ENCODE measurements at places on chromosomes 4 and X.

DNA sequence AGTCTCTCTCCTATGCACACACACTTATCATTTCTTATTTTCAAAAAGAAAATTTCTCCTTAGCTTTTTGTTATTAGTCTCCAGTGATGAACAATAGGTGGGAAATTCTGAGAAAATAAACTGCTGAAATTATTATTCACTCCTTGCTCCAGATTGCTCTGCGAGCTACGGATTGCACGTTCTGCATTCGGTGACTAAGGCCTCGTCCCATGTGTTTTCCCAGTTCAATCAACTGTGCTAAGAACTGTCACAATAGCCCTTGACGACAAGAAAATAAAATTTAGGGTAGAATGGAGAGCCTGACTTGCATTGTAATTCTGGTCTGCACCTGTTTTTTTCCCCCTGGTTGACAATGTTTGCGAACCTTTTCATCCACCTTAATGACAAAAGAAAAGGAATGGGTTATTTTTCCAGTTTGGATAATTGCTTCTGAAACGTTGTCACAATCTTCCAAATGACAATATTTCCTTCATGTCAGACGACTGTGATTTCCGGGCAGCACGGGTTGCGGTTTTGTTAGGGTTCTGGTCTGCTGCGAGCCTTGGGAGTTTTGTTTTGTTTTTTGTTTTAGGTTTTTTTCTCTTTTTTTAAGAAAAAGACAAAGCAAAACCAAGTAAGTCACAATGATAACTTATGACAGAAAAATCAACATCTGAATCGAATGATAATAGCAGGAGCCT is 124.5 kb upstream of the NOCT start:
- no peak for DNase-seq

DNA sequence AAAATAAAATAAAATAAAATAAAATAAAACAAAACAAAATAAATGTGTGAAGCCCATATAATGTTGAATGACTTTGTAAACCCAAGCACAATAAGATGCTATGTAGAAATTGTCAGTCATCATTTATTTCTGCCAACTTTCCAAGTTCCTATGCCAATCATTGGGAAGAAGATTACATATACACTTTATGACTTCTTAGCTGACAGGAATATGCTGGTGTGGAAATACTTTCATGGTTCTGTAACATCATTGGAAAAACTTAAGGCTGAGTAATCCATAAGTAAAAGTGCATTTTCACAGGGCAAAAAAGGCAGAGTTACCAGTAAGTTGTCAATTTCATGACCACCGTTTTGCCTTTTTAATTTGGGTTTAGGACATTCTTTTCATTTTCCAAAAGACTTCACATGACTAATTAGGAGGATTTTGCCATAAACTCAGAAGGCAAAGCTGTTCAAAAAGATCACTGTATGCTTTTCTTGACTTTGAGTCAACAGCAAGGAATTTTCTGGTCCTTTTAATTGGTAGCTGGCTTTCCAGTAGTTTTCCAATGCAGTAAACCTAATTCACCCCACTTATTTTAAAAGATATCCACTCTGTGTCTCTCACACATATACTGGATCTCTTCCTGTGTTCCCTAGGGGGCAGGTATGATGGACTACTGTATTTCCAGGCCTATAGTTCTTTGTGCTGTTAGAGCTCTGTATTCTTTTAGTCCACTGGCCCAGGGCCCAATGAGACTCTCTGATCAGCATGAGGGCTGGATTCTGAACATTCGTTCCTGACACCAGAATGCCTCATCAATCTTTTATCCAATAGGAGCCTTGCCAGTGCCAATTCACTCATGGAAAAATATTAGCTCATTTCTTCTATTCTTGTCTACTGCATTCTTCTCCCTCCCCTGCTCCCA is 26.2 kb upstream of the SCRG1 start:
- DNase-seq: no peak

- DNase-seq: no peak
Measured at GRCh38 chr4:73617256-73617655, 3.0 kb downstream of the RASSF6 start.

DNA sequence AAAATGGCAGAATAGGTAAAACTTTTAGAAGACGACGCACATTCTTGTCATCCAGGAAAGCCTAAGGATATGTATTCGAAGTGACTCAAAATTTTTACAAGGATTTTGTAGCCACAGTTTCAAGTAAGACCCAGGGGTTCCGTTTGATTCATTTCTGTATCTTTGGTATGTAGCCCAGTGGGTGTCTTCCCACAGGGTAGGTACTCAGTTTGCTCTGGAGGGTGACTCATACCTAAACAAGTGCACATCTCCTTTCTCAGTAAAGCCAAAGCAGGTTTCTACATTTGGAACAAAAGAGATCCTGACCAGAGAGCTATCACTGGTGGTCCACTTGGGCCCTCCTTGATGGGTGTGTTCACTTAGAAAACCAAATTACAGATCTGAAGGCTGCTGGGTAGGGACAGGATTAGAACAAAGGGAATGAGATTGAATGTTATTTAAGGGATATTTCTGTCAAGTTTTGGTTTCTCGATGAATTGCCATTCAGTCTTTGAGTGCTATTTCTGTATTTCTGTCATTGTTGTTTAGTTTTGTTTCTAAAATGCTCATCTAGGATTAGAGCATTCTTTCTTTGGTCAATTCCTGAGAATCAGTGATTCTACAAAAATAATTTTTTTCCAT is 56.1 kb downstream of the PLS3 start:
- DNase-seq: peak; percentile 87

DNA sequence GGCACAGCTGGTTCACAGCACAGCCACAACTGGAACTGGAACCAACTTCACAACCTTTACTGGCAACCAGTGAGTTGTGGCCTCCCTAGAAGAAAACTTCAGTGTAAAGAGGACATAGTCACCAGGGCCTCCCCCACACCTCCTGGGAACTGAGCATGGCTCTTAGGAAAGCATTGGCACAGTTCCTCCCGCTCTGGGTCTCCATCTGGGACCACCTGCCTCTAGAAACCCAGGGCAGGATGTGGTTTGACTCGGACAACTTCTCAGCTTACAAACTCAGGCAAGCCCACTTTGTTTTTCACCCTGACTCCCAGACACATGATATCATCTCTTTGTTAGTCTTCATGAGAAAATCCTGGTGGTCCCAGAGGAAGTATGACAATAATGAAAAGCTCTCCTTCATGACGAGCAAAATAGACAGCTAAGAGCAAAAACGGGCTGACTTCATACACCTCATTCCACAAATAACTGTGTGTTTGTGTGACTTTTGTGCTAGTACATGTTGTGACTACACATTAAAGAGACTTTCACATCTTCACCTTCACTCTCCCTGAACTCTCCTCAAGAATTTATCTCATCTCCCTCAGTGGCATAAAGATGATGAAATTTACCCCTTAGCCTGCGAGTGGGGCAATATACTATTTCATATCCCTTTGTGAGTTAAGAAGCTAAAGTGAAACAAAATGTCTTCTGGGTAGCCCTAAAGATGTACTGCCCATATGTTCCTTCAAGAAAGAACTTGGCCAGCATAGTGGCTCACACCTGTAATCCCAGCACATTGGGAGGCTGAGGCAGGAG is 75.4 kb downstream of the SH3KBP1 start:
- DNase-seq: peak; percentile 74

- DNase-seq: no peak
Measured at GRCh38 chr4:140076307-140076706, 77.7 kb downstream of the MAML3 start.

DNA sequence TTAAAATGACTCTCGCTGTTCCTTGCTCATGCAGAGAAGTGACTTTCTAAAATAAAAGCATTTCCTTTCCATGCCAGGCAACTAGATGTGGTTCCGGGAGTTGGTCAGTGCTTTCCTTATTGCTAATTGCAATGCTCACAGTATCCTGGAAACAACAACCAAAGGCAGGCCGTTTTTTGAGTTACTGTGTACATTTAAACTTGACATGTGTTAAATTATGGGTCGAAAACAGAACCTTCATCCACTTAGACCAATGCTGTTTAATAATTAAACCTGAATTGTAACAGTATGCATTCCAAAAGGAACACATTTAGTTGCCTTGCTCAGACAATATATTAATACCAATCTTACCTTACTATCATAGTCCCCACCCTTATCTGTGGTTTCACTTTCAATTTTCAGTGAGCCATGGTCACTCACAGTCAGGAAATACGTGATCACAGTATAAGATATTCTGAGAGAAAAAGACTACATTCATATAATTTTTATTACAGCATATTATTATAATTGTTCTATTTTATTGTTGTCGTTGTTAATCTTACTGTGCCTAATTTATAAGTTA is 102.6 kb downstream of the HS6ST2 start:
- DNase-seq: peak; percentile 7

GRCh38 chr4:10106421-10107039 is 10.1 kb downstream of the WDR1 start:
- DNase-seq: peak; percentile 31

- no peak for DNase-seq
Measured at GRCh38 chr4:184684491-184685189, 35.1 kb downstream of the PRIMPOL start.

- peak; percentile 7 for DNase-seq
Measured at GRCh38 chrX:76920607-76921006, 493.1 kb downstream of the MAGEE1 start.

- no peak for DNase-seq
Measured at GRCh38 chr4:7648544-7649395, 214.0 kb upstream of the PSAPL1 start.

DNA sequence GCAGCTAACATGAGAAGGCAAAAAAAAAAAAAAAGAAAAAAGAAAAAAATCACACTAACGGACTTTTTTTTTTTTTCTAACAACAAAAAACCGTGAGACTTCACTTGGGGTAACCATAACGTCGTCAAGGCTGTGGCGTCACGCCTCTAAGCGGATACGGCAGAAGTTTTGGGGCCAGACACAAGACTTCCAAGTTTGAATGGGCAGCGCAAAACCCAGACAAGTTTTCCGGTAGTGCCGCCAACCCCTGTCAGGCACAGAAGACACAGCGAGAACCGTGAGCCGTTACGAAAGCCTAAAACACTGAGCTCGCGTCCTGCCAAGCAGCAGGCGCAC is 556 bp upstream of the SMARCA5 start:
- DNase-seq: no peak

GRCh38 chr4:40270609-40271008 is 64.5 kb upstream of the CHRNA9 start:
- no peak for DNase-seq

GRCh38 chrX:106726485-106727437 is at the start of gene RNF128:
Gene RNF128 (plus strand): TSS chrX:106726701. CDS start chrX:106726914, 213 bp downstream.
- no peak for DNase-seq

GRCh38 chr4:86961116-86961515 is 26.3 kb downstream of the AFF1 start:
- peak; percentile 55 for DNase-seq
